Karpas-422 (cell line): ENCODE measurements at places on chromosomes 16 and 17. TPM values are rescaled to one million over a fixed set of nuclear protein-coding genes. Genes with fewer than 3 reads are reported as not detected.

DNA sequence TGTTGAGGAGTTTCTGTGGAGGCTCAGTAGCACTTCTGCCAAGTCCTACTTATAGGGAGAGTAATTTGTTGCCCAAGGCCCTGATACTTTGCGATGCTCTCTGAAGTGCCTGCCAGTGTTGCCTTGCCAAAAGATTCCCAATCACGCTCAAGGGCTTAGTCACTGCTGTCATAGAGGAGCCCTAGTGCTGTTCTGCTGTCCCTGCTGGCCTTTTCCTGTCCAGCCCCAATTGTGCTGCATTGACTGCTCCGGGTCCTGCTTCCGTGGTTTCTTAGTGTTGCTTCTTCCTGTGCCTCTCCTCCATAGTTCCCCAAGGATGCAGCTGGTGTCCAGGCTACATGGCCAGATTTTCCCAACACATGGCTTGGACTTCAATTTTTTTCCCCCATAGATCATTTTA, 13.9 kb downstream of the NUP93 start:
- no peak for DNase-seq

DNA sequence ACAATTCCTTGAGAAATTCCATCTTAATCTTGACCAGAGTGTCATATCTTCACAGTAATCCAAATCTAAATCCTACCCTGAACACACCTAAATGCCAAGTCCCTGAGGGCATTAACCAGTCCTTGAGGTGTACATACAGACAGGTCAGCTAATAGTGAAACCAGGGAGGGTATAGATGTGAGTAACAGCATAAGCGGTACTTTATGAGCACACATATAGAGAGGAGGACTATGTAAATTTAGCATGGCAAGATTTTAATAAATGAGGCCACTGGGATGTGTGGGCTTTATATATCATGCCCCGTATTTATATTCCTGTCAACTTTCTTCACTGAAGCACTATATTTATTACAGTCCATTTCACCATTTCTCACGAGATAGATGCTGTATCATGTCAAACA, 80.2 kb downstream of the GP2 start:
- DNase-seq, result no peak

- peak; percentile 87 for DNase-seq
Measured at GRCh38 chr16:66728117-66728787, 23.2 kb downstream of the DYNC1LI2 start.

DNA sequence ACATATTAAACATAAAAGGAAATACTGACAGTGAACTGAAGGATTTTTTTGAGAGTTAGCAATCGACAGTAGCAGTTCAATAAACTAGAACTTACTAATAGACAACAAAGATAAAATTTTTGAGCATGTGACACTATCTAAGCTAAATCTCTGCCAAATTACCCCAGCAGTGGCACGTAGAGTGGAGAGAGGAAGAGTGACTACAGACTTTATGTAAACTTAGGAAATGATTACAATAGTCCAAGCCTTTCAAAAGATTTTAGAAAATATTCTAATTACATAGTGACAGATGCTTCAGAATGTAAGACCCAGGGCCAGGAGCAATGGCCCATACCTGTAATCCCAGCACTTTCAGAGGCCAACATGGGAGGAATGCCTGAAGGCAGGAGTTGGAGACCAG, 52.4 kb downstream of the CFDP1 start:
- DNase-seq, result peak; percentile 51

DNA sequence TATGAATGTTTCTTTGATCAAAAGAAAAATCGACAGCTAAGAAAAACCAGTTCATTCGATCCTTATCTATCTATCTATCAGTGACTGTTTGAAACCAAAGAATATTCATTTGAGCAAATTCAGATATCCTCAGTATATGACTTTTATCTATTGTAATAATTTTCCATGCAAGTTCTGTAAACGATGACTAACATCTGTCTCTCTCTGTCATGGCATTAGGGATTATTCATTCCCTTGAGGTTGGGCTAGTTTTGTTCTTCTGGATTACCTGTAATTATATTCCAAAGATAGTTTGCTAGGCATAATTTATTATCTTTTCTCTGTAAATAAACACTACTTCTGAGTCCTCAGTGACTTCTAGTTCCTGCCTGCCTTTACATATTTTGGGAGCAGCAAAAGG, 497.7 kb upstream of the CDH11 start:
- DNase-seq, result no peak

GRCh38 chr17:1592751-1593629, 30.4 kb upstream of the PITPNA start:
- DNase-seq, result peak; percentile 83

DNA sequence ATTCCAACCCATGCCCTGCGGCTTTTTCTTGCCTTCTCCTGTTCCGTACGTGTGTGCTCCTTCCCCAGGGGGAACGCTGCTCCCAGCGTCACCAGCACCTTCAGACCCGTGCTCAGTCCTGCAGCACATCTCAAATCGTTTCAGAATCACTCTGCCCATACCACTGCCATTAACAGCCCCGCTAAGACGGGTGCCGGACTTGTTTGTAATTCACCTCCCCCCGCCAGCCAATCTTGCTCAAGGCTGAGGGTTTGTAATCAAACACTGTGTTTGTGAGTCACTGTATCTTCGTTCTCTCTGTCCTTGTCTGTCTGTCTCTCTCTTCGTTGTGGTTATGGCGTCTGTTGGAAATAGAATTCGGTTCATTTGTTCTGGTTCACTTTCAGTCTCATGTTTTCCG, 17.3 kb downstream of the CARD14 start:
- no peak for DNase-seq

Gene RSKR
- total RNA-seq, result 25.5 and 33.5 TPM in 2 replicates

Gene ASPSCR1
- 38.7 and 39.8 TPM in 2 replicates for total RNA-seq

Gene FBXW10
- not detected in 2 replicates for total RNA-seq
